ENCODE measurements at places on chromosomes 6 and 20.

- DNase-seq = no peak
These were observed 4.6 kb downstream of the EGFL8 start for GRCh38 chr6:32168807-32169591.

- no peak for DNase-seq
These were observed 27.6 kb downstream of the GRM1 start for GRCh38 chr6:146056506-146056905.

- DNase-seq = no peak
These were observed 316.0 kb upstream of the IRAK1BP1 start for GRCh38 chr6:78551361-78551760.

DNA sequence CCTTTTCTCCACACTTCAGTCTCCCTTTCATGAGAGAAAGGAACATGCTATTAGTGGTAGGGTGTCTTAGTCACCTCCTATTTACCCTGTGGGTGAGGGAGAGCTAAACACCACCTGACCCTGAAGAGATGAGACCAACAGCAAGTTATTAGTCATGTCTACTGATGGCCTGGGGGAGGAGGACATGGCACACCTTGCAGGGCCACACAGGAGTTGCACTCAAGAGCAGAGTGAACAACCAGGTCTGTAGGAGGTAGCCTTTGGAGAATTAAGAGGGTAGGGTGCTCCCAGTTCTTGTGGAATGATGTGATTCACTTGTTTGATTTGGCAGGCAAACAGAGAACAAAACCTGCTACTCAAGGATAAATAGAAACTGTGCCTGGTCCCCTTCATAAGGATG is 82.7 kb upstream of the FABP7 start:
- no peak for DNase-seq

- peak; percentile 53 for DNase-seq
These were observed 94.1 kb downstream of the TMEM242 start for GRCh38 chr6:157229132-157229618.

GRCh38 chr6:163554663-163555062 is 140.1 kb downstream of the QKI start:
- peak; percentile 89 for DNase-seq

GRCh38 chr6:170438402-170438753 is 114.7 kb downstream of the PSMB1 start:
- peak; percentile 87 for DNase-seq

- no peak for DNase-seq
These were observed 15.4 kb upstream of the MAPK13 start for GRCh38 chr6:36114798-36115408.

GRCh38 chr6:46390153-46390876 is 100.9 kb downstream of the RCAN2 start:
- DNase-seq = no peak

DNA sequence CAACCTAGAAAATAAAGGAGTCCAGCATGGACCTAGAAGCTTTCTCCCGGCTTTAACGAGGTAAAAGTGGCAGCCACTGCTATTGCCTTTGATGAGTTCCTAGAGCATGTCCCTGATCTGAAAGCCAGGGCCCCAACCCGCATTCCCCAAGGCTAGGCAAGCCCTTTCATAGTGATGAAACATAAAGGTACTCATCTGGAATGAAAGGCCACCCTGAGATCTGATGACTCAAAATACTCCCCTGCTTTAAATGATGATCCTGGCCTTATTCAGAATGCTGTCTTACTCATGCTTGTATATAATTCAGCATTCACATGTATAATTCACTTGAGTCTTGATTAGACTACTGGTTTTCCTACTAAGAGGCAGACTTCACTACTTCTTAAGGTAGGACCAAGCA is 21.3 kb downstream of the TTPAL start:
- no peak for DNase-seq

DNA sequence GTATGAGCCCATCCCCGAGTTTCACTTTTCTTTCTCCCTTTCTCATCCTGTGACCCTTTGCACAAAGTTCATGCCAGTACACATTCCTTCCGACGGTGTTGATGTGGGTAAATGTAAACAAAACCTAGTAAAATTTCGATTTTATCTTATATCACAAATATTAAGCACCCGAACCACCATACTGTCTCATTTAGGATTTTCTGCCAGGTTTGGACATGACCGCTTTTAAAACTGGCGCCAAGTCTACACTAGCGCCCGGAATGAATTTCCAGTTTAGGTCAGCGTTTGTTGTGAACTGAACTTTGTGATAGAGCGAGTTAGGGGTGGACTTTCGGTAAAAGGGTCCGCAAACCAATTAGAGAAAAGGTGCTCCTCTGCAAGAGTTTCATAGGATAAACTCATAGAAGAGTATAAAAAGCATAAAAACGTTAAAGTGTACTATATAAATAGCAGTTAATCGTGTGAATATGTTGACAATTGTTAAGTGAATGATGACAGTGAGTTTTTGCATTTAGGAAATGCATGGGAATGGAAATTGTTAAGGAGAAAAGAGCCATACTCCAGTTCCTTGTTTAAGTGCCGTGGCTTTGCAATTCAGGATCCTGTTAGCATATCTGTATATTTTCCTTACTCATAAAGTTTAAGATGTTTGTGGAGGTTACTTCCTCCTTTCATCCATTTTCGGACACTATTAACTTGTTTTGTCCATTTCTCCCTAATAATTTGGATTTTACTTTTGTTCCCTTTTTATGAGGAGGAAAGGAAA is 937 bp downstream of the AKAP7 start:
- DNase-seq = peak; percentile 45

DNA sequence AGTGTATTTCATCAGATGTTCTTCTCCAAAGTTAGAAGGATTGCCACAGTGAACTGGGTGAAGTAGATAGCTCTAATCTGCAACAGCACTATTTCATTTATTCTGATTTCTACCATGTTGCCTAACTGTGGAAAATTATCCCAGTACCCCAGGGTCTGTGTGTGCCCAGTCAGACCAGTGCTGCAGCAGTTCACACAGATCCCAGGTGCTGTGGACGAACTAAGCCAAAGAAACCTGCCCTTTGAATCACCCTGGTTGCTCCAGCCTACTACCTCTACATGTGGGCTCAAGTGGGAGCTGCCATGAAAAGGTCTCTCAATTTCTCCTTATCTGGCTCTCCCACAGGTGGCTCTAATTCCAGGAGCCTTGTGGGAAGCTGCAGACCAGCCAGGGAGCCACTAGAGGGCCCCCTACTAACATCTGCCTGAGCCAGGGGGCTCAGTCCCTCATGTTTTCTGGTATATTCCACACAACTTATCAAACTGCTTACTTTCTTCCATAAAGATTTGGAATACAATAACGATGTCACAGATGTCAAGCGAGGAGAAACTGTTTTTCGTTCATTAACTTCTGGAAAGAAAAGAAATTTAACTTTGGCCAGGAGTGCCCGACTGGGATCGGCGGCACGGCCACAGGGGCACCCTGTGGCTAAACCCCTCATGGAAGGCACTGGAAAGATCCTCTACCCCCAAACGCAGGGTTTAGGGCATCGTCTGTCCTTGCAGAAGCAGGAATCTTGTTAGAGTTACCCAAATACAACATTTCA is 31.6 kb upstream of the LY86 start:
- peak; percentile 90 for DNase-seq
